ENCODE measurements at places on chromosomes 16 and 17. TPM values are rescaled to one million over a fixed set of nuclear protein-coding genes. Genes with fewer than 3 reads are reported as not detected.
A peak's percentile ranks its signal among the peaks of the same experiment; 100 is the strongest.

GRCh38 chr16:24713379-24713778 is 16.1 kb upstream of the TNRC6A start:
- no peak for DNase-seq

DNA sequence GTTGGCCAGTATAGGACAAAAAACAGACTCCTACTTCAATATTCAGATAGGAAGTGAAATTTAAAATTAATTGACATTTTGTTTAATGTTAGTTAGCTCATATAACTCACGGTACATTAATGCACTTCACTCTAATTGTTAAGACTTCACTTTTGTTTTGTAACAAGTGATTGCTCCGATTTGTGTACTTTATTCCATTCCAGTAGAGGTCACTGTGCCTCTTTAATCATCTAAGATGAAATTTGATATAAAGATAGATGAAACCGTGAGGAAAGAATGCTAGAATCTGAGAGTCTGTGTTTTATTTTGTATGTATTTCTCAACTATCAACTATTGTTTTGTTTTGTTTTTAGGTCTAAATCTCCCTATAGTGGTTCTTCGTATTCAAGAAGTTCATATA is 29.0 kb downstream of the RBBP6 start:
- no peak for DNase-seq

The TBC1D3K gene
- not detected for total RNA-seq

DNA sequence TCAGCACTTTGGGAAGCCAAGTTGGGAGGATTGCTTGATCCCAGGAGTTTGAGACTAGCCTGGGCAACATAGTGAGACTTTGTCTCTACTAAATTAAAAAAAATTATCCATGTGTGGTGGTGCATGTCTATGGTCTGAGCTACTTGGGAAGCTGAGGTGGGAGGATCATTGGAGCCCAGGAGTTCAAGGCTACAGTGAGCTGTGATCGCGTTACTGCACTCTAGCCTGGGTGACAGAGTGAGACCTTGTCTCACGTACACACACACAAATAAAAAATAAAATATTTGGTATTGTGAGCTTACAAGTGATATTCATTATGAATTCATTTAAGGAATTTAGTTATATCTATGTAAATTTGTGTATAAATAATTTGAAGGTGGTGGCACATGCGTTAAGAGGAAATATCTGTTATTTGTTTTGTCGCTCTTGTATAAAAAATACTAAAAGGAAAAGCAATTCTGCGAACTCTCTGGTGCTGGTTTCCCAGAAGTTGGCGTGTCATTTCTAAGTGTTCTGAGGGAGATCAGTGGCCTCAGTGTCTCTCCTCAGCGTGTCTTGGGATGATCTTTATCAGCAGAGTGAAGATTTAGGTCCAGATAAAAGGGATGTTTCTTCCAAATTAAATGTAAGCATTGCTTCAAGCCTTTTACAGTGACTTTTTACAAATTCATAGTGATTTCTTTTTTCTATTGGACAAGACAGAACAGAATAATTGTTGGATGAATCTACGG is 187.6 kb downstream of the FTO start:
- DNase-seq: no peak

DNA sequence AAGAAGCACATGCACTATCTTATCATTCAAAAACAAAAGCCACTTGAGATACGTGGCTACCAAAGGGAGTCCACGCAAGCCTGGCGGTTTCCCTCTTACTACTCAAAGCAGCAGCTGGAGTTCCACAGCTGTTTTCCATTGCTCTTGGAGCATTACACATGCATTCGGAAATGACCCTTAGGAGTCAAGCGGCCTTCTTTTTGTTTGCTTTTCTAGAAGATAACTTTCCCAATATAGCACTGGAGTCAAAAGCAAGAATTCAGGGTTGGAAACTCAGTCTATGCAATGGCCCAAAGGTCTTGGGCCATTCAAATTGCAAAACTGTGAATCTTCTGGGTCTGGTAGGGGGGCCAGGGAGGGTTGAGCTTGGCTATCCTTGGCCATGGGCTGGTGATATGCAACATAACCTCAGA is 97.8 kb upstream of the MAF start:
- DNase-seq: no peak

DNA sequence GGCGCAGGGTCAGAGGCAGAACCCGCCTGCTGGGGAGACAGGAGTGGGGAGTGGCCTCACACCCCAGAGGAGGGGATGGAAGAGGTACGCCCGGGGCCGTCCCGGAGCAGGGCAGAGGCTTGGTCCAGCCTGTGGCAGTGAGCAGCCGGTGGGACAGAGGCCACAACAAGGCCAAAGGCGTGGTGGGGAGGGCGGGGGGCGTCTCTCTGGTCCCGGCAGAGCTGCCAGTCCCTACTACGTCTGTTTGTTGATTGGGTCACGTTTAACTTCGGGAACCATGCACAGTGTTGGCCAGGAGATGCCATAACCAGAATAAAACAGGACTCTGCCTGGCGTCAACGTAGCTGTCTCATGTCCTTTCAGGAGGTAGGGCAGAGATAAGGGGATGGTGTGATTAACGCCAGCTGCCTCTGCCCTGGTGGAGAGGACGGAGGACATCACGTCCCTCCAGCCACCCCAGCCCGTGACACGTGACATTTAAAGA is 192.8 kb downstream of the BANP start:
- no peak for DNase-seq

GRCh38 chr16:14600164-14600563 is 29.9 kb downstream of the PARN start:
- no peak for DNase-seq

GRCh38 chr17:20302246-20302917 is 165.0 kb downstream of the LGALS9B start:
- DNase-seq: no peak

- DNase-seq: peak; percentile 47
Observed at GRCh38 chr17:67718325-67718941, 697 bp downstream of the NOL11 start.

DNA sequence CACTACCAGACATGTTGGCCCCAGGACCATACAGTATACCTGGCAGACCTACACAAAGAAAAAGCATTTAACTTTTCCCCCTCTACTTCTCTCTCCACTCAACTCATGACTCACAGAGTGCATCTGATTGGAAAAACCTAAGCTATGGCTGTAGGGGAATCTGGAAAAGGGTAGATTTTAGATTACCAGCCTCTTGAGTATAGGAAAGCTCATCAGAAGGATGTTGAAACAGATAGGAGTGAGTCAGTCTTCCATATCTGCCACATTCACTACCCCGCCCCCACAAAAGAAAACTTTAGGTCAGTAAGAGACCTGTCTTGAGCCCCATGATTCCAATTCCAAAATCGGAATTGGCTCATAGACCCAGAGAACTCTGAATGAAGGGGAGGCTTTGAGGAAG is 12.3 kb downstream of the KRT9 start:
- DNase-seq: no peak

DNA sequence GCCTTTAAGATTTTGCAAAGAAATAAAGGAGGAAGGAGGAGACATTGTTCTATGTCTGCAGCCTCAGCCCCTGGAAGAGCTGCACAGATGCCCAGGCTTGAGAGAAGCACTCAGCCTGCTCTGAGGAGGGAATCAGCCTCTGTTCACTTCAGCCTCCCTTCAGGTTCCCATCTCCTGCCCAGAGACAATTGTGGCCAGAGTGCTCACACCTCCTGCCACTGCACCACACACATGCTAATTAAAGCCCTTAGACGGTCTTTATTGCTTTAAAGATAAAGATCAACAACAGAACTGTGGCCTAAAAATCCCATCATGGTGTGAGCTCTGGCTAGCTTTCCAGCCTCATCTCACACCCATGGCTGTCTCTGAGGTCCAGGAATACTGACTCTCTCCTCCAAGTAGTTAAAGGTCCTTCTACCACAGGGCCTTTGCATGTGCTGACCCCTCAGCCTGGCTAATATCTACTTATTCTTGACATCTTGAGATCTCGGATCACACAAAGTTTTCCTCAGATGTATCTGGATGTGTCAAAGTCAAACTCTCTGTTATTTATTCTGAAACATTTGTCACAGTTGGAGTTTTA is 33.8 kb downstream of the CHD9NB start:
- DNase-seq: no peak

DNA sequence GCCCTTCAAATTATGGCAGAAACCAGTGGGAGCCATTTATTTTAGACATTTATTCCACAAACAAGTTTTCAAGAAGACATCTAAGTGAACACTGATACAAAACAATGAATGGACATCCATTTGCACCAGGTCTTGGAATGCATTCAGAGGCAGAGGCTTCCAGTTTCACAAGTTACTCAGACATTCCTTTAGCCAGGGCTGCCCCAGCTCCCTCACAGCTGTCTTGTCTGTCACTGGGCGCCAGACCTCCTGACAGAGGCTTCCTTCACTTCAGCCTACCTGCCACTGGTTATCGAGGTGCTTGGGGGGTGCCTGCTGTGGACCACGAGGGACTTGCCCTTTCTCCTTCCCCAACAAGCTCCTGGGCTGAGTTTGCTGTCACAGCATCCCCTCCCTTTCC is 19.2 kb downstream of the AQP8 start:
- DNase-seq: no peak

- no peak for DNase-seq
Observed at GRCh38 chr16:54240271-54241129, 46.1 kb downstream of the IRX3 start.

DNA sequence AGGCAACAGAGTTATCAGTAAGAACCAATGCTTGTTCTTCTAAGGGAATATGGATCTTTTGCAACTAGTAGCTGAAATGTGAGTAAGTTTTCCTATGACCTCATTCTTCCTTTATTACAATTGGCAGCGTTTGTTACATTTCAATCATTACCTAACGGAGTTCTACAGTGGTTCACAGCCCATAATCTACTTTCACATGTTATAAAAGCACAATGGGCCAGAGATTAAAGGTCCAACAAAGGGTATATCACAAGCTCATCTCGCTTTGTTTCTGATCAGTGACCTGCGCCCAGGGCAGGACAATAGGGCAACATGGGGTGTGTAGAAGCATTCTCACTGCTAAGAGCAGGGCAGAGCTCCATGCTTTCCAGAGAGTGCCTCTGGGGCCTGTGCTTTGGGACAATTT is 279.9 kb upstream of the DYNLRB2 start:
- DNase-seq: no peak

The ZSCAN10 gene
- 0.68 TPM for total RNA-seq

The PHLPP2 gene
- total RNA-seq: 6.4 TPM

The ITGB4 gene
- total RNA-seq: 0.76 TPM

DNA sequence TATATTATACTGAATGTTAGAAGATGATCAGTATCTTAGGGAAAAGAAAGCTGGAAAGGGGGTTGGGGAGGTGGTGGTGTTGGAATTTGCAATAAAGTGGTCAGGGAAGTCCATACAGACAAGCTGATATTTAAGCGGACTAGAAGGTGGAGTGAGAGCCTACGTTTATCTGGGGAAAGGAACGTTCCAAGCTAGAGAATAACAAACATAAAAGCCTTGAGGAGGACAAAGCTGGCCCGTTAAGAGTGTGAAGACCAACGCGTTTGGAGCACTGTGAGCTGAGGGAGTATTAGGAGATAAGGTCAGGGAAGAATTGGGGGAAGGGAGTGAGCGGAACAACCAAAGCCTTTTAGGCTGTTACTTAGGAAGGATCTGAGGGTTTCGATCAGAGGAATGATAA is 1.4 kb downstream of the DDX42 start:
- no peak for DNase-seq

DNA sequence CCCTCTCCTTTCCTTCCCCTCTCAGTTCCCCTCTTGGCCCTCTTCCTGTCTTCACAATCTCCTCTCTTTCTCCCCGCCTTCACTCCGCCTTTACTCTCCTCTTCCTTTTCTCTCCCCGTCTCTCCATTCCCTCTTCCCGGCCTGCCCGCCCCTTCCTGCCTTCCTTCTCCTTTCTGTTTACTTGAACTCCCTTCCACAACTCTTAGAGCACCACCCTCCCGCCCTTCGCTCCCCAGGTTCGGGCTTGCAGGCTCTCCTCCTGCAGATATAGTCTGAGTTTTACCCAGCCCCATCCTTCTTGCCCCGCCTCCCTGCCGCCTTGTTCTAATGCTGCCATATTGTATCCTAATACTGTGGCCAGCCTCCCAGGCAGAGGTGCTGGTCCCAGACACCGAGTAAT is 201.5 kb upstream of the N4BP1 start:
- no peak for DNase-seq

- DNase-seq: no peak
Observed at GRCh38 chr17:73268582-73269328, 7.1 kb upstream of the CPSF4L start.

DNA sequence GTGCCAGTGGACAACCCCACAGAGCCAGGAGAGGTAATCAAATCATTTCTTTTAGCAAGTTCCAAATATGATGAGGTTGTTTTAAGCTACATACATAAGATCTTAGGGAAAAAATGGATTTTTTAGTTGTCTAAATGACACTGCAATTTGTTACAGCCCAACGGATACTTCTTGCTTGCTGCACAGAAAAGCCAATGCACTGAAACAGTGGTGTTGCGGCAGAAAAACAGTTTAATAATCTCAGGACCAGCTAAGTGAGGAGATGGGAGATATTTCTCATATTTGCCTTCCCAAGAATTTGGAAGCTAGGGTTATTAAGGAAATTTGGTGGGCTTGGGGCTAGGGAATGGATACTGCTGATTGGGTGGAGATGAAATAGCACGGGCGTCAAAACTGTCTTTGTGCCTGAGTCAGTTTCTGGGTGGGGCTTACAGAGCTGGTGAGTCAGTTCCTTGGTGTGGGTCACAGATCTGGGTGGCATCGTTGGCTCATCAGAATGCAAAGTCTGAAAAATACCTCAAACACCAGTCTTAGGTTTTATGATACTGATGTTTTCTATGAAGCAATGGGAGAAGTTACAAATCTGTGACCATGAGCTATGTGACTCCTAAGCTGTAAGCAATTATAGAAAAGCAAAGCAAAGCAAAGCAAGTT is 255.4 kb downstream of the IRX3 start:
- DNase-seq: no peak

DNA sequence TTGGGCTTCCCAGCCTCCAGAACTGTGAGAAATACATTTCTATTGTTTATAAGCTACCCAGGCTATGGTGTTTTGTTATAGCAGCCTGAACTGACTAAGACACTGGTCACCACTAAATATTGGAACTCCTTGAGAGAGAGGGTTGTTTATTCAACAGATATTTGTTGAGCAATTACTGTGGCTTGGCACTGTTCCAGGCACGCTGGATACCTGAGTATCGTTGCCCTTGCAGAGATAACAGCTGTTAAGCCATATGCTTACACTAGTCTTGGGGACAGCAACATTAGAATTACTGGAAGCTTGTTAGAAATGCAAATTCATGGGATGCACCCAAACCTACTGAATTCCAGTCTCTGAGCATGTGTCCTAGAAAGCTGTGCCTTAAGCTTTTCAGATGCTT is 230.7 kb downstream of the HS3ST4 start:
- no peak for DNase-seq

- DNase-seq: no peak
Observed at GRCh38 chr16:17437981-17438380, 32.8 kb downstream of the XYLT1 start.

GRCh38 chr17:51487947-51488346 is 227.6 kb downstream of the UTP18 start:
- no peak for DNase-seq

Measured in activated naive CD4-positive, alpha-beta T cell treated with anti-CD3 and anti-CD28 coated beads, Interleukin-2, amount 50 U/mL, for 72 hours (primary cell).